ENCODE measurements at places on chromosomes 12 and 14.

DNA sequence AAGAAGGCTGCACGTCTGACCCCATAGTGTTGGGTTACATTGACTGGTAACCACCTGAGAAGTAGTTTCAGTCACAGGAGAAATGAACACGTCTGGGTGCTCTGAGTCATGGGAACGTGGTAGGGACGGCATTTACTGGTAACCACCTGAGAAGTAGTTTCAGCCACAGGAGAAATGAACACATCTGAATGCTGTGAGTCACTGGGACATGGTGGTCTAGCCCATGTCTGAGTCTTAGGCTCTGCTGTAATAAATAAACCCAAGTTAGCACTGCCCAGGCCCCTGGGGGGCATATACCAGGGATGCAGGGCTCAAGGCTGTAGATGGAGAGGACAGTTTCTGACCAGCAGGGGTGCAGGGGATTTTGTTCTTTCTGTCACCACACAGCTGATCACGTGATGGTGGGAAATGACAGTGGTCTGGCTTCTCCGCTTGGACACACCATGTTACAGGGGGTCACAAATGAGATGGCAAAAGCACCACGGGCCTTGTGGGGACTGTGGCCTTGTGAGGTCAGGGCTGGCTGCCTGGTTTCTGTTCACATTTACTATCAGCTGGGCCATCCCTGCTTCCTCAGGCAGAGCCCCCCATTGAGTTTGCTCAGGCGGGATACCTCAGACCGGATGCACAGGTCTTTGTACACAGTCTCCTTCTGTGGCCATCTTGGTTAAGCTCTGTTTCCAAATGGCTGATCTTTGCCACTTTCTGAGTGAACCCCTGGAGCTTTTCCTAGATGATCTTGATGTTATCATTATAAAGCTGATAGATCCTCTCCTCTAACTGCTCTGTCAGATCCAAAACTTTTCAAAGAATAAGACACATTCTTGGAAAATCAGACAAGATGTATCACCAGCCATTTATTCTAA lies 9.8 kb upstream of the C12orf42 start:
- DNase-seq: no peak

- no peak for DNase-seq
Observed at GRCh38 chr12:128911861-128912260, 58.6 kb downstream of the GLT1D1 start.

GRCh38 chr12:7151532-7151931 lies 21.4 kb downstream of the CLSTN3 start:
- no peak for DNase-seq

GRCh38 chr14:97538749-97539410 lies 741.7 kb downstream of the VRK1 start:
- no peak for DNase-seq

GRCh38 chr12:110171186-110171538 lies 47.0 kb downstream of the IFT81 start:
- DNase-seq: no peak

GRCh38 chr14:102323102-102323501 lies 3.6 kb downstream of the ZNF839 start:
- DNase-seq: peak; percentile 59

- DNase-seq: peak; percentile 42
Observed at GRCh38 chr12:509500-509899, 49.8 kb downstream of the B4GALNT3 start.

GRCh38 chr12:58787021-58787760 lies 133.1 kb downstream of the LRIG3 start:
- no peak for DNase-seq

DNA sequence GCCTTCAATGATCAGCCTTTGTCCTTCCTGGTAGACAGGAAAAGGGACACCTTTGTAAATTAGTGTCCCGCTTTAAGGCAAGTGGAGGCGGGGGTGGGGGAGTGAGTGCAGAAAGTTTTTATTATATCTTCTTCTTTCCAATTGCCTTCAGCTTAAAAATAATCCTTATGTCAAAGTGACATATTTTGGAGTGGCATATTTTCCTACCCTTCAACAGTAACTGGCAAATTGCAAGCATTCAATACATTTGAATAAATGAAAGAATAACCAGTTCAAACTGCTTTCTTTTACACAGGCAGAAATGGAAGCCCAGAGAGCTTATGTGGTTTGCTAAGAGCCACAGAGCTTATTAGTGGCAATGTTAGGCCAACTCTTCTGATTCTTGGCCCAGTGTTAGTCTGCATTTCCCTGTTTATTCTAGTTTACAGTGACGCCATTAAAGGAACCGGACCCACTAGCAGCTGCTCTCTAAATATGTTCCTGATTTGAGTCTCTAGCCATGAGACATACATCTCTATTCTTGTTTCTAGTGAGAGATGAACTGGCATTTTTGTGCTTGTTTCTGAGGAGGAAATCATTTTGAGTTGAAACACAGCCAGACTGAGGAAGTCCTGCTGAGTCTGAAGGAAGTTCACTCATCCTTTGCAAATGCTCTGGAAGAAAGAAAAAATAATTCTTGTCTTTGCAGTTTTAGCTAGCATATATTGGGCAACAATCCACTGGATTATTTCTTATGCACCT lies 468.7 kb downstream of the NOVA1 start:
- no peak for DNase-seq

DNA sequence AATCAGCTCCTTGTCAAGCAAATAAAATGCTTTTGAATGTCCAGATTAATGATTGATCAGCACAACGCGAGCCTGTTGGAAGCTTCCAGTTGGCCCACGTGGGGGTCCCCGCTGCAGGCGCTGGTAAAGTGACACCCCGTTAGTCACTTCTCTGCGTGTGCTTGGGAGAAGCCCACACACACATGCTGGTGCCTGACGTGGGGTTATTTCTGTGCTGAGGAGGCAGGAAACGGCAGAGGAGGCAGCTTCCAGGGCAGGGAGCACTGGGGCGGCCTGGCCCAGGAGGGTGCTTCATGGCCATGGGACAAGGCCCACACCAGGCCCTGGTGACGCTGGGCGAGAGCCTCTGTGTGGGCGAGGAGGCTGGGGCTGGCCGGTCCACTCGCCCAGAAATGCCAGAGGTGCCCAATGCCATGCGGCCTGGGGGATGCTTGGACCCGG lies 101.5 kb downstream of the KIF26A start:
- no peak for DNase-seq

All from H54 (cell line).